ENCODE measurements at places on chromosomes 6 and 20. TPM values are rescaled to one million over a fixed set of nuclear protein-coding genes. Genes with fewer than 3 reads are reported as not detected.

ASCC3 gene
- total RNA-seq: 50.3 TPM

SYCP2 gene
- total RNA-seq: 4.8 TPM

TCP1 gene
- 157 TPM for total RNA-seq

SLC35F1 gene
- not detected for total RNA-seq

C2 gene
- total RNA-seq: 0.93 TPM

All from activated naive CD4-positive, alpha-beta T cell treated with anti-CD3 and anti-CD28 coated beads, Interleukin-2, amount 10 ng/mL, durations not matched to agents 5 hours and 36 hours (primary cell).